ENCODE measurements at places on chromosomes 7 and 10. TPM values are rescaled to one million over a fixed set of nuclear protein-coding genes. Genes with fewer than 3 reads are reported as not detected.

BLOC1S2 gene
- 19.7 TPM for total RNA-seq

CUBN gene
- 3.4 TPM for total RNA-seq

RABGEF1 gene
- total RNA-seq: 25.6 TPM

RADIL gene
- total RNA-seq: 0.38 TPM
